Stimulated activated CD8-positive, alpha-beta memory T cell treated with anti-CD3 and anti-CD28 coated beads, Interleukin-7, amount 100 ng/mL, for 1 hour (primary cell): ENCODE measurements at places on chromosomes 6 and 20.

DNA sequence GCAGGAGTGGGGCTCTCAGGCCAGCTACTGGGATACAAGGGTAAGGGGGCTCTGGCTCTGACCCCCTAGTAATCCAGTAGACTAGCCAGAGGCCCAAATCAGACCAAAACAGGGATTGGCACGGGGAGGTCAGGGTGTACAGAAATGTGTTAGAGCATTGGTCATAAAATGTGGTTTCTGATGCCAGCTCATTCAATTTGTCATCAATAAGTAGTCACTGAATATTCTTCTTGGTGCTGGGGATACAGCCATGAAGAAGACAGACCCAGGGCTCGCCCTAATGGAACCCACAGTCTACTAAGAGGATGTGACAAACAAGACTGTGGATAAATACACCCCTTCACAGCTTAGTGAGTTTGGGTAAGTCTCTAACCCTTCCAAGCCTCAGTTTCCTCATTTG is 11.1 kb downstream of the MAP1LC3A start:
- DNase-seq, result no peak

GRCh38 chr20:57582029-57582378 is 21.1 kb downstream of the PCK1 start:
- no peak for DNase-seq

DNA sequence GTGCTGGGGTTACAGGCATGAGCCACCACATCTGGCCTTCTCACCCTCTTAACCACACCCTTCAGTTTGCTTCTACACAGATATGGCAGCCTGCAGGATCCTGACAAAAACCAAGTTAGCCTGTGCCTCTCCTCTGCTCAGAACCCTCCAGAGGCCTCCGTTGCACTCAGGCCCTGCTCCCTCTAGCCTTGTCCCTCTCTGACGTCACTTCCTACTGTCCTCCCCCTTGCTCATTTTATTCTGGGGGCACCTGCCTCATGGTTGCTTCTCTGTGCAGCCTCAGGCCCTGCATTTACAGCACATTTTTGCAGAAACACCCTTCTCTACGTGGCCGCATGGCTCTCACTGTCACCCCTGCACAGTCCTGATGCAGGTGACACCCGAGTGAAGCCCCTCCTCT is 105.6 kb downstream of the CDC5L start:
- DNase-seq, result no peak

DNA sequence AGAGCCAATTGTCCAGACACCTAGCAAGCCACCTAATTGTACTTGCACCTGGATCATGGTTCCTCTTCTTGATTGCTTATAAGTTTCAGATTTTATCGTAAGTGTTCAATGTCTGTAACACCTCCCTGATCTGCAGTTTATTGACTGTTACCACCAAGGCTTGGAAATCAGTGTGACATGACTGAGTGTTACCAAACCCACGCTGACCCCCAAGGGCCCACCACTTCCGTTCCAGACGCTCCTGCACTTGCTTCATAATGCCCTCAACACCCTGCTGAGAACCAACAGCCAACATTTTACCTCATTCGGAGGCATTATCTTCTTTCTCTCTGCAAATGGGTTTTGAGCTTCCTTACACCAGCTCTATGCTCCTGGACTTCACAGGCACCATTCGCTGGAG is 6.3 kb downstream of the CCR6 start:
- DNase-seq, result no peak

DNA sequence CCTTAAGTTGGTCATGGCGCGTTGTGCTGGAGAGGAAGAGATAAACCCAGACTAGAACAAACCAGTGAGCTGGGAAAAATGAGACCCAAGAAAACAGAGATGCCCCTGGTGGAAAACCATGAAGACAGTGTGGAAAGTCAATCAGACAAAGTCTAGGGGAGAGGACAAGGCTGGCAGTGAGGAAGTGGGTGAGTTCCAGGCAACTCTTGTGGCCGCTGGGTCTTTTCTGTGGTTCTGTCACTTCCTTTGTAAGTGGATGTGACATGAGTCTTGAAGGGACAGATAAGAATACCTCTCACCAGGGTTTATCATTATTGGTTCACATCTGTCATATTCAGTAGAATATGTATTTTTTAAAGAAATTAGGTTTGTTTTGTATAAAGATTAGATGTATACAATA is 738.4 kb downstream of the DHX35 start:
- no peak for DNase-seq

DNA sequence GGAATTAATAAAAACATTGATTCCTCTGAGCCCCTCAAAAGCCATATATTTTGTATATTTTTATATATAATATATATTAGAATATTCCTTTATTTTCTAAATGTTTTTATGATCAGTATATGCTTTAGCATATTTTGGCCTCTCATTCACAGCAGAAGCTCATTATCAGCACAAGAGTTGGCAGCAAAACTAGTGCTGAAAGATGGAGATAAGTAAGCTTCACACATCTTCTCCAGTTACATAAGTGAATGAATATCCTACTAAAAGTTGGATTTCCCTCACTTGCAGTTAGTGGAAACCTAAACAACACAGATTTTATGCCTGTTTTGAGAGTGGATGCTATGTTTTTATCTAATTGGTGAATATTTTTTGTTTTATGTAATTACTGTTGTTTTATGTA is 1303.8 kb upstream of the ADGRB3 start:
- no peak for DNase-seq

- peak; percentile 35 for DNase-seq
These were observed 114.5 kb downstream of the SLC22A3 start for GRCh38 chr6:160462551-160463109.

DNA sequence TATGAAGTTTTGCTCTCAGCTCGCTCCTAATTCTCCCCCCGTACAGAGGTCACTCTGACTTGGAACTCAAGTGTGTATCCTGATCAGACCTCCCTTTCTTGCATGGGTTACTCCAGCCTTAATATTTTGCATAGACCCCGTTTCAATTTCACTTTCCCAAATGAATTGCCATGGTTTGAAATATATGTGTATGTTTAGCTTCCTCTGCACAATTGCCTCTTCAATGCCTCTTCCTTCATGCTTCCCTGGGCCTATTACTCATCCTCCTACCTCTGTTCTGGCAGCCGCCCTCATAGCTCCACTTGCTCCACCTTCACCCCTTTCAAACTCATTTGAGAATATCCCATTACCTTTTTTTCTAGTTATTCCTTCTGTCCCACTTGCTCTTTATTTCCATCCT is 90.0 kb upstream of the SAMD5 start:
- DNase-seq, result no peak

- no peak for DNase-seq
These were observed 151.4 kb downstream of the CEBPB start for GRCh38 chr20:50341880-50342637.

GRCh38 chr6:72406517-72406916 is 215.3 kb upstream of the KCNQ5 start:
- no peak for DNase-seq

- no peak for DNase-seq
These were observed 34.1 kb upstream of the HMGA1 start for GRCh38 chr6:34202329-34203201.

GRCh38 chr20:41242807-41243206 is 74.7 kb downstream of the ZHX3 start:
- DNase-seq, result no peak

- DNase-seq, result no peak
These were observed 16.7 kb upstream of the NCOA6 start for GRCh38 chr20:34842143-34842542.

DNA sequence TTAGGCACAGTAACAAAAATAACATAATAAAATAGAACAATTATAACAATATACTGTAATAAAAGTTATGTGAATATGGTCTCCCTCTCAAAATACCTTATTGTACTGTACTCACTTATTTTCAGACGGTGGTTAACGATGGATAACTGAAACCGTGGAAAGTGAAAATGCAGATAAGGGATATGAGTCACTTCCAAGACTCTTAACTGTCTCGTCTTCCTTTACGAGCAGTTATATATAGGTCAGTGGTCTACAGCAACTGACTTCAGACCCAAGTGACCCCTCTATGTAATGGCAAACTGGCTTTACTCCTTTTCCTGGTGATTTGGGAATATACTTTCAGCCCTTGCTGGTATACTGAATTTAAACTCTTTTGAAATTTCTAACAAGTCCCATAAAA is 261.4 kb downstream of the SLC35F1 start:
- DNase-seq, result no peak

DNA sequence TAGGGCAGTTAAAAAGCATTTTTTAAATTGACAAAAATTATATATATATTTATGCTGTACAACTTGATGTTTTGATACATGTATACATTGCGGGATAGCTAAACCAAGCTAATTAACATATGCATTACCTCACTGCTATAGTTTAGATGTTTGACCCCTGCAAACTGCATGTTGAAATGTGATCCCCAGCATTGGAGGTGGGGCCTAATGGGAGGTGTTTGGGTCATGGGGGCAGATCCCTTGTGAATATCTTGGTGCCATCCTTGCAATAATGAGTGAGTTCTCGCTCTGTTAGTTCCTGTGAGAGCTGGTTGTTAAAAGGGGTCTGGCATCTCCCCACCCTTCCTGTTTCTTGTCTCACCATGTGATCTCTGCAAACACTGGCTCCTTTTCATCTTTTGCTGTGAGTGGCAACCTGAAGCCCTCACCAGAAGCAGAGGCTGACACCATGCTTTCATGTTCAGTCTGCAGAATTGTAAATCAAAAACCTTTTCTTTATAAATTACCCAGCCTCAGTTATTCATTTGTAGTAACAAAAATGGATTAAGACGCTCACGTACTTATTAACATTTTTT is 111.8 kb downstream of the MCHR2 start:
- no peak for DNase-seq

- no peak for DNase-seq
These were observed 15.4 kb upstream of the KIAA1755 start for GRCh38 chr20:38275815-38276550.
